ENCODE measurements at places on chromosomes 7 and 10.

DNA sequence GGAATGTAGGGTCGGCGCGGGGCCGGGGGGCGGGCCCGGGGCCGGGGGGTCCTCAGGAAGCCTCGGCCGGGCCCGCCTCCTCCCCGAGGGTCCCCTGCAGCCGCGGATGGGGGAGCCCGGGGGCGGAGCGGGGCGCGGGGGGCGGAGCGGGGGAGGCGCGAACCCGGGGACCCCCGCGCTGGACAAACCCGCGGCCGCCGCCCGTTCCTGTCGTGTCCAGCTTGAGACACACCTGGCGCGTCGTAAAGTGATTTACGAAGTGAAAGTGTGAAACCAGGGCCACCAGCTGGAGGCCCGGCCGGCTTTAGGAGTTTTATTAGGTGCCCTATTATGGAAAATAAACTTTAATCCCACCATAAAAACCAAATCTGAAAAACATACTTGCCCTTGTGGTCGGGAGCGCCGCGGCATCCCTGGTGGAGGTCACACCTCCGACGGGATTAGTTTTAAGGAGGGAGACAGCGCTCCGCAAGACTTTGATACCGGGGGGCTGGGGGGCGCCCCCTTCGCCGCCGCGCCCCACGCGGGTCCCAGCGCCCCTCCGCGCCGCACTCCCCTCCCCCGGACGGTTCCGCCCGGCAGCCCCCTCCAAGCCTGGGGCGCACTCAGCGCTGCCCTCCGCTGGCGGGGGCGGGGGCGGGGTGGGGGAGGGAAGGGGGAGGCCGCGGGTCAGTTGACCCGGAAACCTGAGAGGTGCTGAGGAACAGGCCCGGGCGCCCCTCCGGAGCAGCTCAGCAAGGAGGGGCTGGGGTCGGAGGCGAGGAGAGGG, 10.3 kb downstream of the MNX1 start:
- DNase-seq = no peak

GRCh38 chr7:41439515-41439879, 263.4 kb downstream of the INHBA start:
- DNase-seq = no peak

DNA sequence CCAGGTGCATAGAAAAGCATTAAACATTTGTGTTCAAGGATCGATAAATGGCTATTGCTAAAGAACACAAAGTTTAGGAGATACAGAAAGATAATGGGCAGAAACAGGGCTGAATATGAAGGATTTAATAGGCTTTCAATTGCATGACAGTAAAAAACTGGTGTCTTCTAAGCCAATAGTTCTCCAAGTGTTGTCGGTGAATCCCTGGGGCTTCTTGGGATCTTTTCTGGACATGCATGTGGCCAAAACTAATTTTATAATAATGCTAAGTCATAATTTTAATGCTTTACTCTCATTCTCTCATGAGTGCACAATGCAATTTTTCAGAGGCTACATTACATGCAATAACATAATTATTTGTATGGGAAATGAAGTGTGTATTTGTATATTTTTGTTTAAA, 521.1 kb upstream of the ANKRD30A start:
- no peak for DNase-seq

- no peak for DNase-seq
Observed at GRCh38 chr7:100538348-100538653, 702 bp upstream of the AGFG2 start.

- no peak for DNase-seq
Observed at GRCh38 chr10:110118891-110119621, 88.3 kb upstream of the MXI1 start.

DNA sequence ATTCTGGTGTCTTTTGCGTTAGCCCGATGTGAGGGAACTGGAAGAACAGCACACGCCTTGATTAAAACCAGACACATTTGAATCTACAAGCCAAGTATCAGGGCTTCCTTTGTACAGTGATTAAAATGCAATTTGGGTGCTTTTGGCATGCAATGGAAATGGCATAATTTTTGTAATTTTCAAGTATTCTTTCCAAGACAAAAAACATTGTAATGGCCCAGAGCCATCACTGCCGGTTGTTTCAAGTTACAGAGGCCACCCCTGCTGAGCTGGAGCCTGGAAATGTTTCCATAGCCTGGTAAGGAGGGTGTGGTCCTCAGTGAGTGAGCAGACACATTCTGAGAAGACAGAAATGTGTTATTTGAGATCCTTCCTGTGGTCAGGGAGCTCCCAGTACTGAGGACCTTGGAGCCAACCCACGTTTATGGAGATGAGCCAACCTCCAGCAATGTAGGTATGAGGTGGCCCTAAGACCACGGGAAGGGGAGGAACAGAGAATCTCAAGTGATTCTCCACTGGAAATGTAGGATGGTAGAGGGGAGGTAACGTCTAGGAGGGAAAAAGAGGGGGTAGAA, 20.9 kb downstream of the TEX36 start:
- DNase-seq = no peak

DNA sequence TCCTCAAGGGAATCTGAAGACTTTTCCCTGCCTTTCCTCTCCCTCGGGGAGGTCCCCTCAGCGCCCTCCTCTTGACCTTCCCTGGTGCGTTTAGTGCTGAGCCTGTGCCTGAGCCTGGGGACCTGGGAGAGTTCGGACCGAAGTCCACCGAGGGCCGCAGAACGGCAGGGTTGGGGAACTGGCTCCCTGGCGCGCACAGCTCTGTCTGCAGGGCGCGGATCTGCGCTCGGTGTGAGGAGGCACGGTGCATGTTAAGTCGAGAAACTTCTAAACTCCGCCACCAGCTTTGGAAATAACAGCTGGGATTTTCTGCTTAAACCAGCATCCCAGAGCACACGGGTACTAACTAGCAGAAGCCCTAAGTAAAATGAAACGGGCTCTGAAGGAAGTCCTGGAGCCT, 44.2 kb upstream of the SLC29A4 start:
- no peak for DNase-seq

- DNase-seq = no peak
Observed at GRCh38 chr10:114256822-114257221, 17.8 kb downstream of the VWA2 start.

- no peak for DNase-seq
Observed at GRCh38 chr10:102595897-102596296, 48.4 kb upstream of the TRIM8 start.

GRCh38 chr10:13686331-13686752, 99.6 kb downstream of the PRPF18 start:
- DNase-seq = no peak

- DNase-seq = no peak
Observed at GRCh38 chr7:83786858-83787257, 137.9 kb upstream of the SEMA3E start.

GRCh38 chr10:58667658-58668310, 155.1 kb downstream of the BICC1 start:
- no peak for DNase-seq

GRCh38 chr7:11290863-11291262, 317.2 kb downstream of the PHF14 start:
- DNase-seq = no peak
